HCT116 (cell line): ENCODE measurements at places on chromosomes 6 and 20. TPM values are rescaled to one million over a fixed set of nuclear protein-coding genes. Genes with fewer than 3 reads are reported as not detected.
A peak's percentile ranks its signal among the peaks of the same experiment; 100 is the strongest.

Gene BTN1A1
- 0.32 TPM for total RNA-seq

Gene KIAA1755
- not detected for total RNA-seq

Gene GHRH
- not detected for total RNA-seq

Gene EPB41L2
- 74.8 TPM for total RNA-seq

Gene TOX2
- 39.6 TPM for total RNA-seq

Gene SDCBP2
- 3.4 TPM for total RNA-seq

Gene TMX4
- 12.0 TPM for total RNA-seq

Gene LPA
- not detected for total RNA-seq

Gene PSORS1C2
- not detected for total RNA-seq

DNA sequence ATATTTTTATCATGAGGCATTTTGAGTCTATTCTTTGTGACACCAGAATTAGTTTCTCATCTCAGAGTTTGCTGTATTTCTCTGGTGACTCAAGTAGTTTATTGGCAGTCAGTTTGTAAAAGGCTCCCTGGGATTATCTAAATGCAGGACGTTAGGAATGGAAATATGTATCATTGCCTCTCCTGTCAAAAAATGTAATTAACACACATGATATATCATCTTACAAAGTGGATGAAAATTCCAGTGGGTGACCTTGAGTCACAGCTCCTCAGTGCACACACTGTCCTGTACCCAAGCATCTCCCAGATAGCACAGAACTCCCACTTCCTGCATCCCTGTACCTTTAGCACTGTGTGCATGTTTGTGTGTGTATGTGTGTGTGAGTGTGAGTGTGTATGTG lies 258.6 kb downstream of the LAMA2 start:
- no peak overlapping the region for H3K4me3 ChIP-seq
- H3K27me3 ChIP-seq = no peaks in the 10 kb centered on the region
- no peak overlapping the region for H3K27ac ChIP-seq

GRCh38 chr20:62266340-62266739 lies 28.0 kb downstream of the OSBPL2 start:
- no peaks in the 10 kb centered on the region for H3K4me1 ChIP-seq
- no peak overlapping the region for H3K4me3 ChIP-seq
- no peak overlapping the region for H3K27ac ChIP-seq
- no peak for DNase-seq
- no peaks in the 10 kb centered on the region for H3K36me3 ChIP-seq

- no peak overlapping the region for H3K27ac ChIP-seq
- no peak for DNase-seq
- no peaks in the 10 kb centered on the region for H3K27me3 ChIP-seq
- no peaks in the 10 kb centered on the region for H3K4me1 ChIP-seq
- H3K36me3 ChIP-seq = no peaks in the 10 kb centered on the region
Measured at GRCh38 chr6:130730600-130730999, 96.6 kb upstream of the SMLR1 start.

DNA sequence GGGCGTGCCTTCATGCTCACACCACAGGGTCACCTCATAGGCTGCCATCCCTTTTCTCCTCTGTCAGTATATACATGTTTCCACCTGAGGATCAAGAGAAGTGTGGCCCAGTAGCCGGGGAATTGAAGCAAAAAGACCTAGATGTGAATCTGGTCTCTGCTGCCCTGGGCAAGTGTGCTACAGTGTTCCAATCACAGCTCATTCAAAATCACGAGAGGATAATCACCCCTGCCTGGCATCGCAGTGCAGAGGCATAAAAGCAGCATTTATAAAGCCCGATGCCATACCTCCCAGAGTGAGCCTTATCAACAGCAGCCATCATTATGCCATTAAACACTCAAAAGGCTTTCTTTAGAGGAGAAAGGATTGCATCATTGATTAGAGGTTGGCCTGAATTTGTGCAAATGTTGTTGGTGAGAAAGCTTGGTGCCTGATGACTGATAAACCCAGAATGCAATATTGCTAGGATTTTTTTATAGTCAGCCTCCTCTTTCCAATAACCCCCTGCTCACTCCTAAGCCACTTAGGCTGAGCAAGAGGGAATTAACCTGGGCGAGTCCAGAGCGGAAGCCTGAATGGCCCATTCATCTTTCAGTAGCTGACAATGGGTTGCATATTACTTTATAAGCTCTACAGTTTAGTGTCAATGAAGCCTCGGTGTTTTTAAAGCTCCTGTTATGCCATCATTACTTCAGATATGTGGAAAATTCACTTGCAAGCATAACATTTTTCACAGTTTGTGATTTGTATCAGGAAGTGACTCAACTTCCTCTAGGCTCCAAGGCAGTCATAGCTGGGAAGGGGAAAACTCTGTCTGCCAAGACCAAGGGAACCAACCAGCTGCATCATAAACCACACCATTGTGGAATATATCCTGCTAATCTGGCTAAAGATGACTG lies 92.5 kb upstream of the NXT1 start:
- peaks cover 37% of the 10 kb centered on the region for H3K27me3 ChIP-seq
- no peaks in the 10 kb centered on the region for H3K4me1 ChIP-seq
- no peak for DNase-seq
- no peak overlapping the region for H3K4me3 ChIP-seq
- no peak overlapping the region for H3K27ac ChIP-seq

- no peaks in the 10 kb centered on the region for H3K4me1 ChIP-seq
- no peak overlapping the region for H3K4me3 ChIP-seq
- no peaks in the 10 kb centered on the region for H3K36me3 ChIP-seq
- no peaks in the 10 kb centered on the region for H3K27me3 ChIP-seq
Measured at GRCh38 chr6:5778317-5778857, 228.3 kb downstream of the NRN1 start.

- H3K4me3 ChIP-seq = no peak overlapping the region
- no peaks in the 10 kb centered on the region for H3K36me3 ChIP-seq
- peaks cover 33% of the 10 kb centered on the region for H3K27me3 ChIP-seq
- no peak overlapping the region for H3K27ac ChIP-seq
- no peaks in the 10 kb centered on the region for H3K4me1 ChIP-seq
Measured at GRCh38 chr6:55667341-55667740, 88.3 kb upstream of the HMGCLL1 start.

DNA sequence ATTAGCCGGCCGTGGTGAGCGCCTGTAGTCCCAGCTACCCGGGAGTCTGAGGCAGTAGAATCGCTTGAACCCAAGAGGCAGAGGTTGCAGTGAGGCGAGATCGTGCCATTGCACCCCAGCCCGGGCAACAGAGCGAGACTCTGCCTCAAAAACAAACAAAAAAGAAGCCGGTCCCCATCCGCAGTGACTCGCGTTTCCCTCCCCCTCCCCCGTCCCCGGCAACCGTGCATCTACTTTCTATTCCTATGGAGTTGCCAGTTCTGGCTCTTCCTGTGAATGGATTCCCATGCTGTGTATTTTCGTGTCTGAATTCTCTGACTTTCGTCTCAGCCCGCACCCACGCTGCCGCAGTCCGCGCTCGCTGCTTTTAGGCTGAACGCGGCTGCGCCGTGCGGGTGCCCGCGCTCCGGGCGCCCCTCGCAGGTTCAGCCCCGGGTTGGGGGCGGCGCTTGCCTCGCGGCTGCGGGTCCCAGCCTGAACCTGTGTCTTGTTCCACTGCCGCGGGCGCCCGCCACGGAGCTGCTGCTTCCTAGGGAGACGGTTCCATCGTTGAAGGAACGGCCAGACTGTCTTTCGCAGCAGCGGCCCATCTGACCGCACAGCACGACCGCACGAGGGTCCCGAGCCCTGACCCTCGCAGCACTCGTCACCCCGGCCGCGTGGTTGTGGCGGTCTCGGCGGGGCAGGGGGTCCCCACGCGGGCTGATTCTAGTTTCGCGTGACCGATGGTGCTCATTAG lies 1.1 kb upstream of the MRGBP start:
- peaks cover 23% of the 10 kb centered on the region for H3K4me1 ChIP-seq
- peak overlapping the region; percentile 72 for H3K4me3 ChIP-seq
- H3K36me3 ChIP-seq = peaks cover 28% of the 10 kb centered on the region; the same call in 1 of the 2 replicates
- H3K27me3 ChIP-seq = no peaks in the 10 kb centered on the region

GRCh38 chr20:62522748-62523396 lies 47.1 kb upstream of the GATA5 start:
- no peaks in the 10 kb centered on the region for H3K36me3 ChIP-seq
- no peak overlapping the region for H3K4me3 ChIP-seq
- no peaks in the 10 kb centered on the region for H3K27me3 ChIP-seq
- peaks cover 19% of the 10 kb centered on the region for H3K4me1 ChIP-seq
- no peak for DNase-seq

- no peaks in the 10 kb centered on the region for H3K4me1 ChIP-seq
- DNase-seq = no peak
- H3K4me3 ChIP-seq = no peak overlapping the region
- no peaks in the 10 kb centered on the region for H3K36me3 ChIP-seq
- H3K27me3 ChIP-seq = peaks cover 7% of the 10 kb centered on the region; the same call in 1 of the 2 replicates
Measured at GRCh38 chr20:63128956-63129355, 87.0 kb downstream of the YTHDF1 start.

DNA sequence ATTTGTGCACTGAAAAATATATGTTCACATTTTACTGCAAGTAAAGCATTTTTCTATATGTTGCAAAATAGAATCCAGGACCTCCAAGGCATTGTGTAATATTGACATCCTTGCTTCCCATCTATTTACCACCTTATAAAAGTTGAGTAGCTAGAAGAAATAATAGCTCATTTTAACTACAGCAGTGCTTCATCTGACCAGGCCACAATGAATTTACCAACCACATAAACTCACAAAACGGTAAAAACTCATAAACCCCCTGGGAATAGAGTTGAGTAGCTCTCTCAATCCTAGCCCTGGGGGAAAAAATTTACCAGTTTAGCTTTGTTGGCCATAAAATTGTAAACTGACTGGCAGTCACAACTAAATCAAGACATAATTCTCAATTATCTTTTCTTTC lies 3.9 kb downstream of the ATXN1 start:
- no peak overlapping the region for H3K27ac ChIP-seq
- H3K4me1 ChIP-seq = peaks cover 31% of the 10 kb centered on the region
- H3K27me3 ChIP-seq = no peaks in the 10 kb centered on the region
- no peak for DNase-seq
- H3K36me3 ChIP-seq = no peaks in the 10 kb centered on the region
